ENCODE measurements at places on chromosomes 11 and 22.

DNA sequence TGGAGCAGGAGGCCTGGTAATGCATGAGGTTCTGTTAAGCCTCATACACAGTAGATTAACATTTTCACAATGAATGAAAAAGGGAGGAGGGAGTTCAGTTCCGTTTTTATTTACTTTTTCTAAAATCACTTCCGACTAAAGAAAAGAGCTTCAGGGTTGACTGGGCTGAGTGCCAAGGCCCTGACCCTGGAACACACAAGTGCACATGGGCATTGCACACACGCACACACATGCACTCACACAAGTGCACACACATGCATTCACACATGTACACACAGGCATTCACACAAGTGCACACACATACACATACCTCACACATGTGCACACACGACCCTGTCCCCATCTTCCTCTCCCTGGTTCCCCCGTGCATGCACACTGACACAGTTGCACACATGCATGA, 303.3 kb downstream of the BRD1 start:
- DNase-seq: no peak

GRCh38 chr11:43837879-43838278, 42.8 kb upstream of the ALKBH3 start:
- no peak for DNase-seq

- DNase-seq: no peak
These were observed 2.0 kb downstream of the DUSP8 start for GRCh38 chr11:1570001-1570453.

GRCh38 chr11:118198370-118198769, 21.9 kb upstream of the SCN2B start:
- peak; percentile 84 for DNase-seq

- no peak for DNase-seq
These were observed 18.4 kb upstream of the SMPD1 start for GRCh38 chr11:6371825-6372224.

DNA sequence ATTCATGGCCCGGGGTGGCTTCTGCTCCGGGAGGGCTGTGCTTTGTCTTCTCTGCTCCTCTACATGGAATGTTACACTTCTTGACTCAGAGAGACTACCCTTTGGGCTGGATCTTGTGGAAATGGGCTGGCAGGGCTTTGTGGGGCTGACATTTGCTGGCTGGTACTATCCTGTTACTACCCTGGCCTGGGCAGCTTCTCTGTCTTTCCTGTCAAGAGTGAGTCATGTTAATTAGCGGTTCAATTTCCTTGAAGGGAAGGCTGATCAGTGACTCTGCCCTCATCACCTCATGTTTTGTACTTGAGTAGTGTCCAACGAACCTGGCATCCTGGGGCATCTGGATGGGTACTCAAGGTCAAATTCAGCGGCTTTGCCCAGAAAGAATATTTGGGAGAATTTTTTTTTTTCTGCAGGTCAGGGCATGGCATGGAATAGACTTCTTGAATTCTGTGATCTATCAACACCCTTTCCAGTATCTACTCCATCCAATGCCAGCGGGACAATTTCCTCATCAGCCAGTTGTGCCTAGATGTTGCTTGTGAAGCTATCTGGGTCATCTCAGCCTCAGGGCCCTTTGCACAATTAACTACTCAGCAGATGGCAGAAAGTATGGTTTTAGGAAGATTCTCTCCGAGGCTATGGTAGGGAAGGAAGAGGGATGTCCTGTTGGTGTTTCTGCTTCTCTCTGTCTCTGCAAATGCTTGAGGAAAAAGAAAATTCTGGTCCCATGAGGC, 140.5 kb upstream of the PLET1 start:
- DNase-seq: no peak

GRCh38 chr11:1547467-1548098, 24.5 kb downstream of the DUSP8 start:
- no peak for DNase-seq

DNA sequence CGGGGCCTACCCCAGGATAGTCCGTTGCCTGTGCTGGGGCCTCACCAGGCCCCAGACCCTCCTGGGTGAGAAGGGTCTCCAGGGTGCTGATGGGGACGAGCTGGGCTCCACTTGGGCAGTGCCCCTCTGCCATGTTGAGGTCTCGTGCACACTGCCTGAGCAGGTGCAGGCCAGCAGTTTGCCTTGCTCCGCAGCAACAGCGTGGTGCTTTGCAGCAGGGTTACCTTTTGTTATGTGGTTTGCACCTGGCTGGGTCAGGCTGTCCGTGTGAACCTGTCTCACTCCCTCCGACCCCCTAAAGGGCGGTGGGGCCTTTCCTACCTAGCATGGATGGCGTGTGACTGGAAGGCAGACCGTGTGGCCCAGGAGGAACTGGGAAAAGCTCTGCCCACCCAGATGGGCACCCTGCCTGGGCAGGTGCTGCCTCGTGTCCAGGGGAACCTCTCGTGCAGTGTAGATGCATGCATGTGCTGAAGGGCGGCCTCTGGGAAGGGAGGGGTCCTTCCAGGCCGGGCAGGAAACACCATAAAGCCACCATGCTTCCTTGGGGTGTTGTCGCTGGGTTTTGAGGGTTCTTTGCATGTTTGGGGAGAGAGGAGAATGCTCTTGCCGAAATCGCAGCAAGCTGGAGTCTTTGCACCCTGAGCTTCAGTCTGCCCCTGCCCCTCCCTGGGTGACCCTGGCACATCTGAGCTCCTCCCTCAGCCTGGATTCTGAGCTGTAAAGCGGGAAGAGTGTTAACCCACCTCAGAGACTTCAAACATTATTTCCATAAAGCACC, 75.4 kb upstream of the PPARA start:
- peak; percentile 41 for DNase-seq

GRCh38 chr22:19986410-19987341, 29.9 kb downstream of the ARVCF start:
- peak; percentile 62 for DNase-seq

- no peak for DNase-seq
These were observed 1879.0 kb upstream of the RAG2 start for GRCh38 chr11:38476808-38477575.
